ENCODE measurements at places on chromosomes 5 and 9.

GRCh38 chr5:39521098-39521860 lies 96.5 kb upstream of the DAB2 start:
- no peak for DNase-seq

DNA sequence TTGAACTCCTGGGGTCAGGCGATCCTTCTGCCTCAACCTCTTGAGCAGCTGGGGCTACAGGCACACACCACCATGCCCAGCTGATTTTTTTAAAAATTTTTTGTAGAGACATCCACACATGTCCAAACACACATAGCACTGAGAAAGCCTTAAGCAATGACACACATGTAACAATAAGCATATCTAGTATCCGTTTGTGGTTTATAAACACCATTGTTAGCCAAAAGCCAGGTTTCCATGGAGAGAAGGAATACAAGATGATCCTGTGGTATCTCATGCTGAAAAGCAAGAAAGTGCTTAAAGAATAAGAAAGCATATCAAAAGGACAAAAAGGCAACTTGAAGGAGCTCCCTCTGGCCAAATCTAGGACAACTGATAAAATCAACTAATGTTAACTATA lies 29.7 kb upstream of the SLC1A3 start:
- DNase-seq, result no peak

- no peak for DNase-seq
Observed at GRCh38 chr9:136642439-136642921, 20.2 kb upstream of the EGFL7 start.

DNA sequence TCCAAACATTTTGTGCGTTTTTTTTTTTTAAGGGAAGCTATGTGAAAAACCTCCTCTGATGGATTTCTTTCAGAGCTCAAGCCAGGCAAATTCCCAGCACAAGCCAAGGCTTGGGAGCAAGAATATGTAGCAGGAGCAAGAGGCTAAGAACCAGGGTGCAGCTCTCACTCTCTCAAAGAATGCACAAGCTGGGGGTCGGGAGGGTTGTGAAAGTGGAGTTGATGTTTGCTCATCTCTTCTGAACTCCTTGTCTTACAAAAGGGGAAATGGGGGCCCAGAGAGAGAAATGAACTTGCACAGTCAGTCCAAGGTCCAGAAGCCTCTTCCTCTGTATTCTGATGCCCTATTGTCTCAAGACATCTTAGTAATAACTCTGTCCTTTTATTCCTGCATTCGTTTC lies 7.7 kb upstream of the TRAF1 start:
- no peak for DNase-seq

- DNase-seq, result no peak
Observed at GRCh38 chr9:137589441-137590122, 730 bp downstream of the ZMYND19 start.

DNA sequence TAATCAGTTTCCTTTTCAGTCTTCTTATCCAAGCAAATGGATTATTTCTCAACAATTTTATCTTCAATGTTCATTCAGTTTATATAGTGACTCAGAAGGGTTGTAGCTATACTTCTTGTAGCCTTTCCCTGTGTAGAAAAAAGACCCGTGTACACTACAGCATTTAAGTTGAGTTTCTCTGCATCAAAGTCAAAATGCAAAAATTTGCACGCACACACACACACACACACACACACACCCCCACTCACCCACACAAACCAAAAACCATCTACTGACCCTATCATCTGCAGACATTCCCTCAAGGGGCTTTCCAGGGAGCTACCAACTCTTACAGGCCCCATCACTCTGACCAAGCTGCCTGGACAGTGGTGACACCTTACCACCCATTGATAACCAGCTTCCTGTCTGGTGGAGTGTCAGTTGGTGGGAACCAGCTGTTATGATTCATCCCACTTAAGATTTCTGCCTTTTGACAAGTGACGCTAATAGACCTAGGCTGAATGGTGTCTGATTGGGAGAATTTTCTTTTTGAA lies 12.2 kb upstream of the ELL2 start:
- no peak for DNase-seq

DNA sequence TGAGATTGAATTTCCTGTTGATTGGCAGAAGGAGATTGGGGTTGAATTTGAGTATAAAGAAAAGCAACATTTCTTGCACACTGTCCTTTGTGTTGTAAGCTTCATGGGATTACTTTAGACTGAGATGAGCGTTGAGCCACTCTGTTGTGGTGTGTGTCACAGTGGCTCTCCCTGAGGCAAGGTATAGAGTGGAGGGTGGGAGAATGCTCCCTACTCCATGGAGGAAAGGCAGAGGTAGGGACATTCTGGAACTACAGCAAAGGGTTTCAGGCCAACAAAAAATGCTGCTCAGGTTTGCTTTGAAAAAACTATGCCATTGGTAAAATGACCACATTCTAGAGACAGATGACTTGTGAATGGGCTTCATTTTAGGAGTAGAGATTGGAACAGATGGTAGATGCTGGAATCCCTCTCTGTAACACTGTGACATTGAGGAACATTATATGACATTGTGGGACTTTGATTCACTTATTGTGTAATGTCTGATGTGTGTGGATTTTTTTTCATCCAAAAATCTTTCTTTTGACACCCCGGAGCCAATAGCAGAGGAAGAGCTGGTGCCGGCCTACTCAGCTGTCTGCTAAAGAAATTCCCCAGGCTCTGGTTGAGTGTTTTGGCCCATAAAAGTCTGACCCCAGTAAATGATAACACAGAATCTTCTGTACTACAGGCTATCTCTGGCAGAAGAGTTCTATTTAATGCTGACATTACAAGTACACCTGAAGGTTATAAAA lies 6.2 kb upstream of the CEP120 start:
- no peak for DNase-seq

DNA sequence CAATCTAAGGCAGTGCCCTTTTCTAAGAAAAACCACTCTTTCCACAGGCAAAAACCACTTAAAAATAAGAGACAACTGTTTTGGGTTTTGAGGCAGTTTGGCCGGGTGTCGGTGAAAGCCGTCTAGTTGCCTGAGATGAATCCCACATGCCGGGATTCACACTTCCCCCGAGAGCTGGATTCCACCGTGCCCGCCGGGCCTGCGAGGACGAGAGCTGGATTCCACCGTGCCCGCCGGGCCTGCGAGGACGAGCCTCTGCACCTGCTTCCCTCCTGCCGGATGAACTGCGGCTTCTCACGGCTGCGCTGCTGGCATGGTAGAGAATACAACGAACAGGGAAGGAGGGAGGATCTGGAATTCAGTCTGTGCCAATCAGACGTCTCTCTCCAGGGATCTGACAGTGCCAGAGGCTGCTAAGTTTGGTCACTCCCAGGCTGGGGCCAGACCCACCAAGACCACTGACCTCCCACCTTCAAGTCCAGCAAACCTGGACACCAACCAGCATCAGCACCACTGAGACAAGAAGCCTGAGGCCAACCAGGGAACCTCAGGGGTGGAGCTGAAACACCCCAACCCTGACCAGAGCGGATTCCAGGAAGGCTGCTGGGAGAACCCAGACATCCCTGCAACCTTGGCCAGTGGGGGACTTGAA lies 23.0 kb downstream of the VAV2 start:
- DNase-seq, result no peak

DNA sequence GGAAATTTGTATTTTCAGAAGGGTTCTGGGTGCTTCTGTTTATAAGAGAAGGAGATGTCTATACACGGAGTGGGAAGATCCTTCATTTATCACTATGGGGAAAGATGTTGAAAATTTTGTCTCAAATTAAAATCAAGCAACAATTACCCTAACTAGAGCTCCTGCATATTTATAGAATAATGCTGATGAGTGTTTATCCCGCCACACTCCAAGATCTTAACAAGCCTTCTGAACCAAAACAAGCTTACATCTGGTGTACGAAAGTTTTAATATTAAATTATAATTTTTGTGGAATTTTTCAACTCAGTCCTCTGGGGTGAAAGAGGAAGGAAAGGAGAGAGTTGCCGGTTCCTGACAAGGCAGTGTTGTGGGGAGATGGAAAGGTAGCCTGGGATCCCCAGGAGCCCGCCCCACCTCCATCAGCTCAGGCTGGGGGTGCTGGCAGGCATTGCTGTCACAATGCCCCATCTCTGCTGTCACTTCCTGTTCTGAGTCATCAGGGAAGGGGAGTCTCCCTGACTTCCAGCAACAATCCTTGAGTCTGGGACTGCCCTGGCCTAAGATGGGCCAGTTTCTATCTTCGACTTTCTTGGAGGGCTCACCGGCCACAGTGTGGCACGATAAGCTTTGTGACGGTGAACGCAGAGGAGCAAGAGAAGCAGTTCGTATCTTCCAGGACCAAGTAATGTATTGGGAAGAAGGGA lies 64.5 kb downstream of the ERAP1 start:
- DNase-seq, result no peak

DNA sequence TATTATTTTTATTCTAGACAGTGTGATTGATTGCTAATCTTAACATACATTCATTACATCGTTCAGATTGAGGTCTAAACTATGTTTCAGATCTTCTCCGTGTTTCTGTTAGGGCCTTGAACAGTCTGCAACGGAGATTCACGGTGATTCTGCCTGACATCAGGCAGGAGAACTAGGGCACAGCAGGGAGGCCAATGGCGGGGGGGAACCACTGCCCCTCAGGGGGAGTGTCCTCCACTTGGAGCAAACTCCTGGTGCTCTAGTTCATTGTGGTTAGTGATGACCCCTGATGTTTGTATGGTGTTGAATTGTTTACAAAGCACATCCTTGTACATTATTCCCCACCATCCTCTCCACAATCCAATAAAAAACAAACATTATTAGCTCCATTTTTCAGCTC lies 173.5 kb downstream of the ZNF608 start:
- DNase-seq, result no peak

GRCh38 chr5:181190711-181191525 lies 14.1 kb downstream of the TRIM7 start:
- DNase-seq, result no peak

DNA sequence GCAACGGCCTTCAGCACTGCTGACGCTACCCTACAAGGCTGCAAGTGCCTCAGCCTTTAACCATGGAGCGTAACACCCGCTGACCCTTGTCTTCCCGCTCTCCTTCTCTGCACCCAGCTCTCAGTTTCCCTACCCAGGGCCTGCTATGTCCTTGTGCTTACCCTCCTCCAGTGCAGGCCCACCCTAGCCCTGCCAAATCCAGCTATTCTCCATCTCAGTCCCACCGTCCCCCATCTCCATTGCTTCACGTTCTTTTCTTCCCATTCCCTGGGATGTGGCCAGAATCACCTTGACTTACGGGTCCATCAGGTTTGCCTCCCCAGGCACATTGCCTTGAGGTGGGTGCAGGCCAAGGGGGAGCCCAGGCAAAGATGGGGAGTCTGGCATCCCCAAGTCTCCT lies 91.2 kb downstream of the PAX5 start:
- no peak for DNase-seq

DNA sequence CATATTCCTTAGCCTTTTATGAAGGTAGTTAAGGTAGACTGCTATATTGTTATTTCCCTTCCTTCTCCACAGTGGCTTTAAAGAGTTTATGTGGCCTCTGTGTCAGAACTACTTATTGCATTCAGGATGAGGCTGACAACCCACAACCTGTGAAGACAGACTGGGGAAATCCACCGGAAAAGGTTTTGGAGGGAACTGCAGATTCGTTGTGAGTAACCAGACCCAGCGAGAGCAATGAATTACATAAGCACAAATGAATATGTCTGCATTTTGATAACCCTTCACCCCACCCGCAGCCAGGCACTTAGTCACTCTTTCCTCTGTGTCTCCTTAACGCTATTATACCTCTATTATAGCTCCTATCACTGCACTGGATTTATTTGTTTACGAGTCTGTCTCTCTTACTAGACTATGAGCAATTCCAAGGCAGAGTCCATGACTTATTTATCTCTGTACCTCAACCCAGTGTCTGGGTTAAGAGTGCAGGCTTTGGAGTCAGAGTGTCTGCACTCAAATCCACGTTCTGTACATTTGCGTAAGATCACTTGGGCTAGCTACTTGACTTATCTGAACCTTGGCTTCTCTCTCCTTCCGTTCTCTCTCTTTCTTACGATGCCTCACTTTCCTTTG lies 19.2 kb downstream of the KCTD16 start:
- DNase-seq, result no peak

GRCh38 chr5:171142617-171143016 lies 166.4 kb upstream of the TLX3 start:
- no peak for DNase-seq
